Type B pancreatic cell (in vitro differentiated cells): ENCODE measurements at places on chromosomes 5 and 9.

DNA sequence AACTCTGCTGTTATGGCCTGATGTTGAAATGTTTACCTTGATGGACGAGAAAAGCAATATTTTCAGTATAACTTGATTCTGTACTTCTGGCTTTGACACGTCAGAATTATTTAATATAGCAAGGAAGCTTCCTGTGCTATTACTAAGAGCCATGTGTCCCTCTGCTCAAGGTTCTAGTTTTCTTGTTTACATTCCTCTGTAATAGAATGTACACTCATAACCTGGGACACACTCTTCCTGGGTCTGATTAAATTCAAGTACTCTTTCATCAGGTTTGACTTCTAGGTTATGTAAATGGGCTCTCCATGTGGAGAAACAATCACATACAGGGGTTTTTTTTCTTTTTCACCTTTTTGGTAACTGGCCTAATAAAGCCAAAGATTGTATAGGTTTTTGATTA is 33.1 kb downstream of the GTF3C4 start:
- no peak for DNase-seq

DNA sequence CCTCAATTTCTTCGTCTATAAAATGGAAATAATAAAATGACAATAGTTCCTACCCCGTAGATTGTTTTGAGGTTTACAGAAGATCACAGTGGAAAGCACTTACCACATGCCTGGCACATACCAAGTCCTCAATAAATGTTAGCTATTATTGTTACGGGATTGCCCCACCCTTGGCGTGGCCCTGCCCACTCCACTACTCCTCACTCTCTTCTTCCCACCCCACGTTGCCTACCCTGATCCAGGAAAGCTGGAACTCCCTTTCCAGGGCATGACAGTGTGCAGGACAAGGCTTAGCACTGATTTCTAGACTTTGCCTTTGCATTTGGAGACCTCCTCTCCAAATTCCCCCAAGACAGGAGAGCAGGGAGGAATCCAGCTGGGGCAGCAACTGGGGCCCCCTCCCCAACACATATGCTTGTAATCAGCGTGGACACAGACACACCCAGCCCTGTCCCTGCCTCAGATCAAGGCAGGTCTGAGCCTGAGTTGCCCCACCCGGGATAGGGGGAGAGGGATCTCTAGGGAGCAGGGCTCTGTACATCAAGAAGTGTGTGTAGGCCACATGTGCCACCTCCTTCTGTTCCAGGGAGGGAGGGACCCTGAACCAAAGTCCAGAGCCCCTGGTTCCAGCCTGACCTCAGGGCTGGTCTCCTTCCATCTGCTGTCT is 6.7 kb downstream of the SLC4A9 start:
- DNase-seq, result no peak

- DNase-seq, result no peak
These were observed 19.8 kb upstream of the NTNG2 start for GRCh38 chr9:132141948-132142594.

GRCh38 chr9:123034881-123035510 is 1.5 kb downstream of the GPR21 start:
- DNase-seq, result no peak

DNA sequence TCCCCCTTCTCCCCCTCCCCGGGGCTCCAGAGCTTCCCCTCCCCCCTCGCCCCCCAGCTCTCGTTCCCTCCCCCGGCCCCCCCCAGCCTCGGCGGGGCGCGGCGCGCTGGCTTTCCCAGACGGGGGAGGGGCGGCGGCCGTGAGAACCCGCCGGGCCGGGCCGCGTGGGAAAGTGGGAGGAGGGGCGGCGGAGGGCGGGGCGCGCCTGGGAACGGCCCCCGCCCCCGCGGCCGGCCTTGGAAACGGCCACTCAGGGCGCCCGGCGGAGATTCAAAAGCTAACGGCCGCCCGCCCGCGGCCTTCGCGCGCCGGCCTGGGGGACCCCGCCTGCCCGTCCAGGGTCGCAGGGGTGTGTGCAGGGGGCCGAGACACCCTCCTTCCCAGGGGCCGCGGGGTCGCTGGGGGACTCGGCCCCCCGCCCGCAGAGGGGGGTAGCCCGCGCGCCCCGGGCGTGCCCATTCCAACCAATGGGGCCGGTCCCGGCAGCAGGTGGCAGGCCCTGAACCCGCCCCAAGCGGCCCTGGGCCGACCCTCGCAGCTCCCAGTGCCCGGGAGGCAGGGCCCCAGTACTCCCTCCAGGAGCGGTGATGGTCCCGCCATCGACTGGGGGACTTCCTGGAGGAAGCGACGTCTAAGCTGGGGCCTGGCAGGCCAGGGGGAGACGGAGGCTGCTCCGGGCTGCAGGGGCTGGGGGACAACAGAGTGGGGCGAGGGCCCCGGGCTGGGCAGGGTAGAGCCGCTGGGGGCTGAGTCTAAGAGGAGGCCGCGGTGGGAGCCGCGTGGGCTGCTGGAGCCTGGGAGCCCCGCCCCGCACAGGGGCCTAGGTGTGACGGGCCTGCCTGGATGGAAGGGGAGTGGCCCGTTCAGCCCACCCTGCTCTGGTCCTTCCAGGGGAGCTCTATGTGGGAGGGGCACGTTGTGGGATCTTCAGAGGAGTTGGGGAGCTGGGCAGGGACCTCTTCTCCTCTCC is 14.2 kb upstream of the NRARP start:
- peak; percentile 75 for DNase-seq

- DNase-seq, result peak; percentile 18
These were observed 21.2 kb upstream of the RNU6ATAC start for GRCh38 chr9:134185536-134186011.

GRCh38 chr5:96780626-96781025 is 27.1 kb downstream of the ERAP1 start:
- DNase-seq, result no peak

DNA sequence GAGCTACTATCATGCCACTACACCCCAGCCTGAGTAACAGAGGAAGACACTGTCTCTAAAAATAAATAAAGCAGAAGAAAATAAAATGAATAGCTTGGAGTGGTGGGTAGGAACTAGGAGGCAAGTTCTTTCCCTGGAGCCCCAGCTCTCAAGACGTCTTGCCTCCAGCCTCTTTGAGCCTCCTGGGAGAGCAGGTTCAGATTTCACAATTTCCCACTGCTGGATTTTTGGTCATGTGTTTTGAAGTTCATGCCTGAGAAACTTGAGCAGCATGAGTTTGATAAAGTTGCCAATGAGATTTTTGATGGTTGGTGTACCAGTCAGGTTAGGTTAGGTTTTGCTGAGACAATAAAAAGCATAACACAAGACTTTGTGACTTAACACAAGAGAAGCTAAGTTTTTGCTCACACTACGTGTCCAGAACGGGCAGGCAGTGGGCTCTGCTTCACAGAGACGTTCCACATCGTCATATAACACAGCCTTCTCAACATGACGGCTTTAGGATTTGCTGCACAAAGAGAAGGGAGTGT is 4.1 kb upstream of the CCDC69 start:
- DNase-seq, result no peak

DNA sequence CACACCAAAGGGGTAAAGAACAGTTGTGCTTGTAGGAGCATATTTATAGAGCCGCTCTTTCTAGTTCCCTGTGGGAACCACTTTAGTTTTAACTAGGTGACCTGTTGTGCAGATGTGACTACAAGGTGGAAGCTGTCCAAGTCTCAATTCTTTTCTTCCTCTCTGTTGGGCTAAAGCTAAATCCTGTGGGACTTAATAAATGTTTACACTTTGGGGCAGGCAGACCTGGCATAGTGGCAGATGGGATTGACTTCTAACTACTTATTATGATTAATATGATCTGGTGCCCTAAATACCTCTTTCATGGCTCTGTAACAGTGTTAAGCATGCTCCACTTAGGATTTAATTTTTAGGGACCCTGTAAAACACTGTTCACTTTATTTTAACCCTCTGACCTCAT is 265.3 kb downstream of the KCTD16 start:
- no peak for DNase-seq

GRCh38 chr5:54835647-54836046 is 149.7 kb downstream of the ESM1 start:
- DNase-seq, result no peak

- no peak for DNase-seq
These were observed 549.2 kb upstream of the DMAC1 start for GRCh38 chr9:8348756-8349155.

DNA sequence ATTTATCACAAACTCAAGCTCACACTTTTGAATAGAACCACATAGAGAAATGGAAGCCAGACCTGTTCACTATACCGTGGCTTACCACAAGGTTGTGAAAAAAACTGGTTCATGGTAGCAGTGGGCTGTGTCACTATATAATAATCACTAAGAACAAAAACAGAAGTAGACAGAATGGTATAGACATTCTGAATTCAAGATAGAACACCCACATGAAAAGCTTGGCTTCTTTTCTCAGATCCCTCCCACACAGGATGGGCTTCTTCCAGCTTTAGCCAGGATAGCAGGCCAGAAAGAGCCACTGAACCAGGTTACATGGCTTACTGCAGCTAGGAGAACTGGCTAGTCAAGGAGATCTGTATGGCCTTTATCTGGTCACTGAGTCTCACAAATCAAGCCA is 6.1 kb upstream of the NRG2 start:
- DNase-seq, result no peak
